ENCODE measurements at places on chromosomes 4 and X. TPM values are rescaled to one million over a fixed set of nuclear protein-coding genes. Genes with fewer than 3 reads are reported as not detected.

GRCh38 chrX:68121835-68122234, 311.5 kb downstream of the OPHN1 start:
- no peak for DNase-seq

GRCh38 chrX:33987458-33987857, 144.7 kb downstream of the FAM47A start:
- no peak for DNase-seq

GRCh38 chr4:170248576-170248975, 158.8 kb upstream of the AADAT start:
- DNase-seq = no peak

- DNase-seq = no peak
Measured at GRCh38 chr4:39642885-39643552, 4.4 kb upstream of the SMIM14 start.

DNA sequence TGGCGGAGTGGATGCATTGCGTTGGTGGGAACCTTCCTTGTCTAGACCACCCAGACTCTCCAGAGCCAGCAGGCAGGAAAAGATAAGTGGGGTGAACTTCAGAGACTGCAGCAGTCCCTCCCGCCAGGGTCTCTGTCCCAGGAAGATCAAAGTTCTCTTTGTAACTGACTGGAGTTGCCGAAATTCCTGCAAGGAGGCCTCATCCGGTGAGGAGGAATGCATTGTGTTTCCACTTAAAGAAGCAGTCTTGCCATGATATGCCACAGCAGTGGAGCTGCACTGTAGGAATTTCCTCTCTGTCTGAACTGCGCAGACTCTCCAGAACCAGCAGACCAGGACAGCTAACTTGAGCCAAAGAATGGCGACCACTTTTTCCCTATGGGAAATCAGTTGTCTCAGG, 1190.4 kb downstream of the TECRL start:
- DNase-seq = no peak

- no peak for DNase-seq
Measured at GRCh38 chrX:23857363-23857762, 50.4 kb downstream of the APOO start.

- DNase-seq = no peak
Measured at GRCh38 chr4:8199594-8200301, 658 bp downstream of the SH3TC1 start.

DNA sequence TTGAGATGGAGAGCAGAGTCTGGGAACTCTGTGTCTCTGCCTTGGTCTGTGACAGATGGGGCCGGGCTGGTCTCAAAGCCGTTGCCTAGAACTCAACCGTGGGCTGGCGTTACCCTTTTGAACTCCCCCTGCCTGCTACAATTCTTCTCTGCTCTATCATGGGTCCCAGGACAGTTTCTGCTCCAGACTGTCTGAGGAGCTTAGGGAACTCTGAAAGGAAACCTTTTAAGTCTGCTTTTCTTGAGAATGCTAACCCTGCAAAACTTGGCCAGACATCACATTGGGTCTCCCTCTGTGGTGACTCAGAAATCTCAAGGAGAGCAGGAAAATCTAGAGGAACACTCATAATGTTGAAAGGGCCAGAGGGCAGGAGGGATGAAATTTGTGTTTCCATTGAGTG, 240.6 kb downstream of the CBR4 start:
- DNase-seq = no peak

- DNase-seq = no peak
Measured at GRCh38 chr4:118857760-118858159, 21.8 kb upstream of the SEC24D start.

GRCh38 chr4:106195435-106195950, 120.5 kb downstream of the TBCK start:
- DNase-seq = no peak

- no peak for DNase-seq
Measured at GRCh38 chr4:92333016-92333415, 29.2 kb downstream of the GRID2 start.

GRCh38 chr4:184122631-184123408, 94.9 kb downstream of the ENPP6 start:
- DNase-seq = no peak

GRCh38 chr4:153469031-153469430, 2.9 kb downstream of the TMEM131L start:
- no peak for DNase-seq

- DNase-seq = peak; percentile 78
Measured at GRCh38 chr4:7342223-7343080, 92.3 kb downstream of the PSAPL1 start.

Gene NEIL3
- 4.2 TPM for polyA plus RNA-seq

Gene NOX1
- polyA plus RNA-seq = 0.50 TPM

Gene PNPLA4
- polyA plus RNA-seq = 28.0 TPM

Gene MAGEC1
- polyA plus RNA-seq = not detected

Gene VSIG1
- 0.85 TPM for polyA plus RNA-seq

Gene FGFR3
- polyA plus RNA-seq = 106 TPM
